Suppressor macrophage treated with lipopolysaccharide for 4 hours (primary cell): ENCODE measurements at places on chromosomes 16 and 17.

DNA sequence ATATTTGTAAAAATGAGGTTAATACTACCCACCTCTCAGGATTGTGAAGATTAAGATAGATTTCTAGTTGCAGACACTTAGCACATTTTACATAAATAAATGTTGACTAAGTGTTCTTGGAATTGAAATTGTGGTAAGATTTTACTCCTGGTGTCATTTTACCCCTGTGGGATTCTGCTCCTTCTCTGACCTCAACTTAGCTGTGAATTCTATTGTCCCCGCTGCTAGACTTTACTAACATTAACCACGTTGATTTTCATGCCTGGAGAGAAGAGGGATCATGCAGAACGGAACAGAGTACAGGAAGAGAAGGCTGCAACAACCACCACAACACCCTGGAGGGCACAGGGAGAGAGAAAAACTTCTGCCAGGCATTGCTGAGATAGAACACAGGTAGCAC, 2.1 kb upstream of the TOM1L1 start:
- no peak for DNase-seq

GRCh38 chr16:69620573-69620972, 54.8 kb downstream of the NFAT5 start:
- no peak for DNase-seq

DNA sequence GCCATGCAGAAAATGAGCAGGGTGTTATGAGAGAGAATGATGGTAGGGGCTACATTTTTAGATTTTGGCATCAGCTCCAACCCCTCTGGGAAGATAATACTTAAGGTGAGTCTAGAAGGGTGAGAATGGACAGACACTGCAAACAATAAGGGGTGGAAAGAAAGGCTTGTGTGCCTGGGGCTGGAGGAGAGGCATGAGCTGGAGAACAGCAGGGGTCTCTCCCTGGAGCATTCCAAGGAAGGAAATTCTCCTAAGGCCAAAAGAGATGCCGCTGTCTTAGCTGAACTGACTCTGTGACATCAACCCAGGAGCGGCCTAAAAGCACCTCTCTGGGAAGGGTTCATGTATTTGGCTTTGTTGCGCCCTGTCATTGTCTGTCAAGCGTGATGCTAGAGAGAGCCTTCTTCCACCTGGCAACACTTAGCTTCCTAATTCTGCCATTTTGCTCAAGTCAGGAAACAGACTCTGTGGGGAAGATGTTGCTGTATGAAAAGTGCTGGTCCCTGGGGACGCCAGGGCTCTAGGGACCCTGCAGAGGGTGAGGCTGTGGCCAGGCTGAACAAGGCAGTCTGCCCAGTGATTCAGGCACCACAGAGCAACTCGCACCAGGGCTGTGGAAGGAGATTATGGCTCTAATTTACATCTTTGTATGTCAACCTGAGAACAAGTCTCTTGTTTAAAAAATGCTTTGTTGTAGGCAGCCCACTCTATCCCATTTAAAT, 225.7 kb downstream of the CBLN1 start:
- DNase-seq: no peak

DNA sequence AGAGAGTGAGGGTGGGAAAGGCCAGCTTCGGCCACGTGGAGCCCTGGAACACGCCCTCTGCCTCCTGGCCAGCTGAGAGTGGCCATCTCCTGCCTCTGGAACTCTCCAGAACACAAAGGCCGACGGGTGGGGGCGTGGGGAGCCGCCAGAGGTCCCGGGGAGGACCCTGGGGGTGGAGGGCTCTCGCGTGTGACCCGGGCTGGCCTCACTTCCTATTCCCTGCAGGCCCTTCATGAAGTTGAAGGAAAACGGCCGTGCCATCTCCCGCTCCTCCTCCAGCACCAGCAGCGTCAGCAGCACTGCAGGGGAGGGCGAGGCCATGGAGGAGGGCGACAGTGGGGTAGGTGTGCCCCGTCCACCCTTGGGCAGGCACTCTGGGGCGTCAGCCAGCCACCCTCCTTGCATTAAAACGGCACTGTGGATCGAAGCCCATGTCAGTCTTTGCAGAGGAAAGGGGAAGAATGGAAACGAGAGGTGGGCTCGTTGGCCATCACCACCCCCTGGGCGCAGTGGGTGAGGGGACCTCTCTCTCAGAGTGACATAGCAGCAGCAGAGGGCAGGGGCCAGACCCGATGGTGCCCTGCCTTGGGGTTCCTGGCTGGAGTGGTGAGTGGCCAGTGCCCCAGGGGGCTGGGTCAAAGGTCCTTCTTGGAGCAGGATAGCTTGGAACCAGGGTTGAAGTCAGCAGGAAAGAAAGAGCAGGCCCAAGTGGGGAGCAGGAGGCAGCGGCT, 37.1 kb downstream of the OR1D5 start:
- DNase-seq: no peak

DNA sequence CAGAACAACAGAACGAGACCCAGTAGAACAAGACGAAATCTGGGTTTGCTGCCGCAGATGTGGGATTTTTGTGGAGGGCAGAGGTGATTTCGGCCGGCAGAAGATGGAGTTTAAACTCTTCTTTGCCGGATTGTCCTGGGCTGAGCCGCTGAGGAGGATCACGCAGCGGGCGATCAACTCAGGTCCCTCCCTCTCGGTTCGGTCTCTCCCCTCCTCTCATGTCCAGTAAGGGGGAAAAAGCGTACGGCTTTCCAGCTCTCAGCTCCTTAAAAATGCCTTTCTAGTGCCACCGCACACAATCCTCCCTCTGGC, 2.5 kb downstream of the PHF12 start:
- DNase-seq: no peak

GRCh38 chr16:66346221-66346620, 20.3 kb upstream of the CDH5 start:
- no peak for DNase-seq

- no peak for DNase-seq
Observed at GRCh38 chr16:88379694-88380040, 3.1 kb upstream of the ZNF469 start.

GRCh38 chr17:57612202-57613071, 132.7 kb downstream of the CCDC182 start:
- no peak for DNase-seq

- DNase-seq: no peak
Observed at GRCh38 chr16:87436225-87437172, 44.4 kb downstream of the MAP1LC3B start.

- no peak for DNase-seq
Observed at GRCh38 chr16:54594601-54595391, 308.2 kb upstream of the IRX3 start.

- DNase-seq: no peak
Observed at GRCh38 chr17:12330456-12330855, 309.8 kb downstream of the MAP2K4 start.

DNA sequence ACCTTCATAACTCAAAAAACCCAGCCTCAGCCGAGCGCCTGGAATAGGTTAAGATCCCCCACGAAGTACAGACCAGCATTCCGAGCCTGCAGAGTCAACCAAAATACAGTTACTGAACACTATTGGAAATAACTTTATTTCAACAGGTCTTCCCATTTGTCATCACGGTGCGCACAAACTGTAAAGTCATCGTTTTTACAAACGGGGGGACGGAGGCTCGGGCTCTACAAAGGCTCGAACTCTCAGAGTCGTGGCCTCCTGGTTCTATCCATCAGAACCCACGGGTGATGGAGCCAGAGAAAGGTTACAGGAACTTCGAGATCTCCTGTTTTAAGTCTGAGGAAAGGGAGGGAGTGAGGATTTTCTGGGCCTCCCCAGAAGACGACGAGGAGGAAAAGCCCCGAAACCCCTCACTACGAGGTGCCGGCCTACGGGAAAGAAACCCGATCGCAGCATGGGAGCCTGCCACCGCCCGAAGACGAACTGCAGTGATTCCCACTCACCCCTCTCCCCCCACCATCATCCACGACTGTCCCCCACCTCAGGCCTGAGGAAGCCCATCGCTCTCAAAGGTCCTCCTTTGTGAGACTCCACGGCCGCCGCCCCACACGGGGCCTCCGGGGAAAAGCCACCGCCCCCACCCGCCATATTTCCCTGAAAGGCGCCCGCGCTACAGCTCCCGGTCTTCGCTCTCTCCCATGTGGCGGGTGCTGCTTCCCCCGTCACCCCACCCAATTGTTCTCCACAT, 917 bp downstream of the YWHAE start:
- DNase-seq: peak; percentile 55

DNA sequence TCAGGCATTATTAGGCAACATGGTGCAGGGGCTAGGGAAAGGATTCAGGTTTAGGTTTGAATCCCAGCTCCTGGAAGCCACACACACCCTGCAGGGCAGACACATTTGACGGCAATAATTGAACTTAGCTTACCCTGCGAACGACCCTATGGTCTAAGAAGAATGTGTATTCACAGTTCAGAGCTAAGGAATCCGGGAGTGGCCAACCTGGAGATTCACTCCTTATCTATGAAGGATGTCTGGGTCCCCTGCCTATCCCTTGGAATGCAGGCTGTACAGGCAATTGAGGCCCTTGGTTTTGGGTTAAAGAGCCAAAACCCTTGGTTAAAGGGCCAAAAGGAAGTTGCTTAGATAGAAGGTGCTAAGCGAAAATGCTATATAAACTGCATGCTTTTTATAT, 2.9 kb upstream of the SYT17 start:
- no peak for DNase-seq

- no peak for DNase-seq
Observed at GRCh38 chr17:83177611-83178532, 98.5 kb downstream of the METRNL start.

DNA sequence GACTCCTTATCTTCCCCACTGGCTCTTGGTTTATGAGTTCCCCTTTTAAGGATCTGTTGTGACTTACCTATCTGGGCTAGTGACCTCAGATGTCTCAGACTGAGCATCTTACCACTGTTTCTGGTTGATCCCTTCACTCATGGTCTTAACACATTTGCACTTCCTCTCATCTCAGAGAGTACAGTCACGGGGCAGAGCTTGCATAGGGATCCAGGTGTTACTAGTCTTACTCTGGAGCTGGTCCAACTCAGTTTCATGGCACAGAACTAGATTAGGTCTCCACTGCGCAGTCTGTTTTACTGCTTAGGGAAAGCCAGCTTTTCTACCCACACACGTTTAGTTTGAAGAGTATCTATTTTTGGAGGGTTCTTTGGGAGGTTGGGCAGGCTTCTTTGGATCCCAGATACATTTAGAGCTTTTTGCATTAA, 10.2 kb downstream of the GABARAPL2 start:
- no peak for DNase-seq

GRCh38 chr16:69328854-69329316, 1.5 kb downstream of the PDF start:
- DNase-seq: no peak

DNA sequence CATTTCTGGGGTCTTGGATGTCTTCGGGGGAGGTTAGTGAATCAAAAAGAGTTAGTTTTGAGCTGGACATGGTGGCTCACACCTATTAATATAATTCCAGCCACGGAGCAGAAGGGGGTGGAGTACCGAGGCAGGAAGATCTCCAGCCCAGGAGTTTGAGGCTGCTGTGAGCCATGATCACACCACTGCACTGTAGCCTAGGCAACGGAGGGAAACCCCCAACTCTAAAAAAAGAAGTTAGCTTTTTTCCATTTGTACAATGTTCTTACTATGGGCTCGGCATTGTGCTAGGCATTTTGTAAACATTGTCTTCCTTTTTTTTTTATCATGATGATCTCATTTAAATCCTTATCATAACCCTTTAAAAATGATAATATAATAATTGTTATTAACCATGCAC, 8.3 kb upstream of the SNF8 start:
- peak; percentile 47 for DNase-seq

- DNase-seq: no peak
Observed at GRCh38 chr17:39738983-39739884, 1.5 kb downstream of the GRB7 start.
